ENCODE measurements at places on chromosomes 11 and 22.

- no peak for DNase-seq
Measured at GRCh38 chr11:117679461-117679860, 117.6 kb downstream of the DSCAML1 start.

DNA sequence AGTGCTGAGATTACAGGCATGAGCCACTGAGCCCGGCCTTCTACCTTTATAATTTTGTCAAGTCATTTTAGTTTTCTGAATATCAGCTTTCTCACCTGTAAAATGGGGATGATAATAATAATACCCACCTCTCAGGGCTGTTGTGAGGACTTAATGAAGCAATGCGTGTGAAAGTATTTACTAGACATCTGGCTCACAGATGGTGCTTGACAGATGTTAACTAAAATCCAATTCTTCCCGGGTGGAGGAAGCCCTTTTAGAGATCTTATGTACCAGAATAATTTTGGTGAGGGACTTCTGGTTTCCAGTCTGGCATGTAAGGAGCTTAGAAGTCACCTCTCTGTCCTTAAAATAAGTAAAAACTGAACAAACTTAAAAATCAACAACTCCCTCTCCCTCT lies 43.7 kb upstream of the NUP160 start:
- DNase-seq, result no peak

GRCh38 chr11:56889986-56890385 lies 98.7 kb upstream of the OR5AK2 start:
- DNase-seq, result no peak

- no peak for DNase-seq
Measured at GRCh38 chr11:11416502-11416901, 63.5 kb upstream of the CSNK2A3 start.

GRCh38 chr11:69431893-69432738 lies 49.3 kb upstream of the LINC01488 start:
- no peak for DNase-seq

DNA sequence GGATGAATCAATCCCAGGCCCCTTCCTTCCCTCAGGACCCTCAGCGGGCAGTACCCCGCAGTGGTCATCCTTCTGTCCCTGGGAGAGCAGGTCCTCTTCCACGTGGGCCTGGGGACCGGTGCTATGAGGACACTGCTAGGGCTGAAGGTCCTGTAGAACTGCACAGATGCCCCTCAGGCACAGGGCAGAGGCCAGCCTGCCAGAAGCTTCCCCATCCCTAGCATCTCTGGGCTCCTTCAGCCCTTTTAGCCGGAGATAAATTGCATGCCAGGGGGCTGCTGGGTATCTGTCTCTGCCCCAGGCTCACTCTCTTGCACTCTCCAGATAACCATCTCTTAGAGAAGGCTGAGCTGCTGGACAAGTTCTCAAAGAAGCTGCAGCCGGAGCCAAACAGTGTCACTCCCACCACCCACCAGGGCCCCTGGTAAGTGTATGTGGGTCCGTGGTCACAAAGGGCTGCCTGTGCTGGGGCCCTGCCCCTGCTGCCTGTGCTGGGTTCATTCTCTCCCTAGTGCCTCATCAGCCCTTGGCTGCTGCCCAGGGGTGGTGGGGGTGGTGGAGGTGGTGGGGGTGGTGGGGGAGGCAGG lies 2.3 kb downstream of the ATG16L2 start:
- DNase-seq, result no peak

GRCh38 chr11:21567645-21568290 lies 625.1 kb upstream of the ANO5 start:
- DNase-seq, result no peak

DNA sequence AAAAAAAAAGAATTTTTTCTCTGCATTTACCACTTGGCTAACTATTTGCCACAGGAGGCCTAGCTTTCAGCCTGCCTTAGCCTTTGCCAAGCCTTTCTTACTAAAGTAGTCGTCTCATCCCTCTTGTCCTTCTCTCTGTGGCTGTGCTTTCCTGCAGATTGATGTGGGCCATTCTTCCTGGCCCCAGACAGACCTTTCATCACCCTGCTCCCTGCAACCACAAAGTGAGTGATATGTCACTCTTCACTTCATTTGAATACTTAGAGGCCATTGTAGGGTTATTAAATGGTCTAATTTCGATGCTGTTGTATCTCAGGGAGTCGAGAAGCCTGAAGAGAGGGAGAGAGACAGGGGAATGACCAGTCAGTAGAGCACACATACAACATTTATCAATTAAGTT lies 37.6 kb downstream of the ART5 start:
- DNase-seq, result no peak

- no peak for DNase-seq
Measured at GRCh38 chr22:24216541-24217209, 28.2 kb downstream of the GGT5 start.

GRCh38 chr11:31761636-31762035 lies 49.5 kb downstream of the PAX6 start:
- DNase-seq, result no peak

DNA sequence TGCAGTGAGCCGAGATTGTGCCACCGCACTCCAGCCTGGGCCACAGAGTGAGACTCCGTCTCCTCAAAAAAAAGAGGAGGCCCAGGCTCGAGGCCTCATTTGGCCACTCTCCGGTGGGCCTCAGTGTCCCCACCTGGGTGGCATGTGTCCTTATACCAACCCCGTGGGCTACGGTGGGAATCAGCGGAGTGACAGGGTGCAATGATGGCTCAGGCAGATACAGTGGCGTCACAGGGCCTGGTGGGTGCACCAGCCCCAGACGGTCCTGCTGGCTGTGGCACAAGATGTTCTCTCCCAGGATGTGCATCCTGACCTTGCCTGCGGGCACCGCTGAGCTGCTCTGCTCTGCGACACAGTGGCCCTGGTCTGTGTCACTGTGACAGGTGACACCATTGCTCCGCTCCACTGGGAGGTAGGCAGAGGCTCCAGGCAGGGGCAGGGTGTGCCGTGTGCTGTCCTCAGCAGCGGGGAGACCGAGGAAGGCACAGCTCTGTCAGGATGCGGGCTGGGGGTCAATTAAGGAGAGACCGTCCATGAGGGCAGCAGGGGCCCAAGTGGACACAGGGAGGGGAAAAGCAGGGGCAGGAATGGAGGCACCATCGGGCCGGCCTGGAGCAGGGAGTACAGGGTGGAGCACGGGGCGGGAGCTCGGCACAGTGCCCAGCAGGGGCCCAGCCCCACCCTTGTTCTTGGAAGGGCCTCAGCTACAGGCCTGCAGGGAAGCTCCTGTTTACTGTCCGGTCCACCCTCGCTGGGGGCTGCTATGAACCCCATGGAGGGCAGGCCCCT lies 21.7 kb upstream of the TH start:
- no peak for DNase-seq

DNA sequence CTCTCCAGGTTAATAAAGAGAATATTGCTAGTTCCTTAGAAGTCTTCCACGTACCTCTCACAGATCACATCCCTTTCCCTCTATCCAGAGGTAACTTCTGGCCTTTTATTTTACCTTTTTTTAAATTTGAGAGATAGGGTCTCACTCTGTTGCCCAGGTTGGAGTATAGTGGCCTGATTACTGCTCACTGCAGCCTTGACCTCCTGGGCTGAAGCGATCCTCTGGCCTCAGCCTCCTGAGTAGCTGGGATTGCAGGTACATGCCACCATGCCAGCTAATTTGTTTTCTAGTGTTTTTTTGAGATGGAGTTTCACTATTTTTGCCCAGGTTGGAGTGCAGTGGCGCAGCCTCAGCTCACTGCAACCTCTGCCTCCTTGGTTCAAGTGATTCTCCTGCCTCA lies 24.4 kb downstream of the YAP1 start:
- no peak for DNase-seq

- DNase-seq, result no peak
Measured at GRCh38 chr11:10390375-10390774, 64.7 kb upstream of the AMPD3 start.

DNA sequence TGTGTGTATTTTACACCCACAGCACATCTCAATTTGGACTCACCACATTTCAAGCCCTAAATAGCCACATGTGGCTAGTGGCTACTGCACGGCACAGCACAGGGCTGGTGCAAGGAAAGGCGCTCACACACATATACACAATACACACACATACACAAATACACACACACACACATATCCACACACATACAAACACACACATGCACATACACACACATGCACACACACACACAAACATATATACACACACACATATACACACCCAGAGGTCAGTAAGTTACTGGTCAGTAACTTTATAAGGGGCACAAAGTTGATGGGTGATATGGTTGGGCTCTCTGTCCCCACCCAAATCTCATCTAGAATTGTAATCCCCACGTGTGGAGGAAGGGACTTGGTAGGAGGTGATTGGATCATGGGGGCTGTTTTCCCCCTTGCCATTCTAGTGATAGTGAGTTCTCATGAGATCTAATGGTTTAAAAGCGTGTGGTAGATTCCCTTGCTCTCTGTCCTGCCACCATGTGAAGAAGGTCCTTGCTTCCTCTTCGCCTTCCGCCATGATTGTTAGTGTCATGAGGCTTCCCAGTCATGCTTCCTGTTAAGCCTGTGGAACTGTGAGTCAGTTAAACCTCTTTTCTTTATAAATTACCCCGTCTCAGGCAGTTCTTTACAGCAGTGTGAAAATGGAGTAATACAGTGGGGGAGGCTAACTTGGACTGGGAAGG lies 37.6 kb upstream of the DKK3 start:
- no peak for DNase-seq

GRCh38 chr11:126716456-126717083 lies 284.0 kb downstream of the KIRREL3 start:
- DNase-seq, result peak; percentile 7

GRCh38 chr11:16125796-16126195 lies 230.6 kb downstream of the SOX6 start:
- no peak for DNase-seq

DNA sequence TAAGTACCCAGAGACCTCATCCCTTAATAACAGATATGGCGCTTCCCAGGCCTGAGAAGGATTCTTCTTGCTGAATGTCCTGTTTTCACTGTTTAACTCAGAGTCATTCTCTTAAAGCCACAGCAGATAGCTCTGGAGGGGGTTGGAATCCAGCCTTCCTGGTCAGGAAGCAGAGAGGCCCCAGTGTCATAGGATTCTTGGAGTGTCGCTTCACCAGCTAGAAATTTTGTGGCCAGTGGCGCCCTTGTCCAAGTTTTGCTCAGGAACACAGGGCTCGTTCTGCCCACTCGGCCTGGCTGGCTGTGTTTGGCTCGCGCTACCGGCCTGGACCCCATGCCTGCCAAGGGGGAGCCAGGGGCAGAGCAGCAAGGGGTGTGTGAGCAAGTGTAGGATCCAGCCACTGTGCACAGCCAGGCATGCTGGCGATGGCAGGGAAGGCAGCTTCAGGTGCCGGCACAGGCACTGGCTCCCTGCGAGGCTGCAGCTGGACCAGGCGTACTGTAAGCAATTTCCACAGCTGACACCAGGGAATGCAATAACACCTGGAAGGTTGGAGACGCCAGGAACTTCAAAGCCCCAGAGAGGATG lies 214.8 kb upstream of the SESN3 start:
- DNase-seq, result no peak

- no peak for DNase-seq
Measured at GRCh38 chr11:10096987-10097386, 197.0 kb downstream of the SBF2 start.

GRCh38 chr22:48051796-48052620 lies 1289.6 kb downstream of the TBC1D22A start:
- DNase-seq, result no peak

- no peak for DNase-seq
Measured at GRCh38 chr11:9719566-9720289, 55.9 kb downstream of the SWAP70 start.

Data from activated CD4-positive, alpha-beta T cell treated with anti-CD3 and anti-CD28 coated beads, Interleukin-2, amount 50 U/mL, for 24 hours (primary cell).